ENCODE measurements at places on chromosomes 3 and 15.

DNA sequence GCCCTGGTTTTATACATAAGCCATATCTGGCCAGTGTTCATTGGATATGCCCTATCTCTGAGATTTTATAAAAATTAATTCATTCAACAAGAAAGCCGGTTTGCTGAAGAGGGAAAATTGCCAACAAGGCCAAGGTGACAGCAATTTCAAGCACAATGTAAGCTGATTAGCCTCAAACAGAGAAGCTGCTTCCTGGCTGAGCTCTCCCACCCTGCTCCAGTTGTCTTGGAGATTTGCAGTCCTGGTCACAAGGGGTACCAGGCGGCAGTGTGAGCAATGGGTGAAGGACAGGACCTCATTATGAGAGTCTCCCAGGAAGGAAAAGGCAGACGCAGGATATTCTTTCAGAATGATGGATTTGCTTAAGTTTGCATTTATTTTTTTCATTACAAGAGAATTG, 5.4 kb upstream of the THSD4 start:
- DNase-seq: no peak

- DNase-seq: no peak
Observed at GRCh38 chr3:142990721-142991120, 10.6 kb upstream of the U2SURP start.

DNA sequence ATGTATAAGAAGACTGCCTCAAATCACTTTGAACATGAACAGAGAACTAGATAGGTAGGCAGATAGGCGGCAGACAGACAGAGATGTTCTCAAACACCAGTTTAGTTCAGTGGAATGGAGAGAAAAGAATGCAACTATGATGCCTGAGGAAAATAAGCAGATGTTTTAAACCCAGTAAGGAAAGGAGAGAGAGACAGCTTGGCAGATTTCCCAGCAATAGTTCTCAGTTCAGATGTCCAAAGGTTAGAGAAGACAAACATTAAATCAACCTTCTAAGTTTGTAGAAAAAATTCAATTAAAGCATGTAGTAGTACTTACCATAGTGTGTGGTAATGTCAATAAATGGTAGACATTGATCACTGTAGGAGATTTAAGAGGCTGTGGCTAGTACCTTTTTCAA, 209.6 kb upstream of the PFN2 start:
- peak; percentile 35 for DNase-seq

DNA sequence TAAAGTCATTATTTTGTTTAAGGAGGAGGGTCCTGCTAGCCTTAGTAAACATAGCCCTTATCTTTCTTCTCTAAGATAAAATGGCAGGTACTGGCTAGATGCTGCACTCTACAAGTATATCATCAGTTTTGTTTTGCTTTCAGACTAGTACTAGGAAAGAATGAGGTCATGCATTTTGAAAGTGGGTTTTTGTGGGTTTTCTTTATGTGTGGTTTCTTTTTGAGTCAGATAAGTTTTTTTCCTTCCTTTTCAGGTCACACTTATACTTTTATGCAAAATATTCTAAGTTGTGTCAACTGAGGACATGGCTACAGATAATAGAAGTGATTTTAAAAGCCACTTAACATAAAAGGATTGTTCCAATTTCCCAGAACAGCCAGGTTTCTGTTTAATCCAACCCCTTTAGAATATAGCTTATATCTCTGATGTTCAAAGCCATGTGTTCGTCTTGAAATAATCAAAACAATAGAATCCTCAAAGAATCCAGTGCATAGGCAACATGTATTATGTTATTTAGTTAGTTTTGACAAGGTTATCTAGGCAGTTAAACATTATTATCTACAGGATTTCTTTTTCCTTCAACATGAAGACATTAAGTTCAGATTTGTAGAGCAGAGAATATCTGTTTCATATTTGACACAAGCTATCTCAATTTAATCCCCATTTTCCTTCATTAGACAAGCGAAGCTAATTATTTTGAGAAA, 406.2 kb downstream of the RBMS3 start:
- peak; percentile 40 for DNase-seq

GRCh38 chr15:71549697-71550096, 260.7 kb upstream of the NR2E3 start:
- no peak for DNase-seq

GRCh38 chr15:94203306-94203705, 28.1 kb upstream of the MCTP2 start:
- no peak for DNase-seq

- no peak for DNase-seq
Observed at GRCh38 chr15:48304398-48304797, 26.8 kb upstream of the DUT start.

DNA sequence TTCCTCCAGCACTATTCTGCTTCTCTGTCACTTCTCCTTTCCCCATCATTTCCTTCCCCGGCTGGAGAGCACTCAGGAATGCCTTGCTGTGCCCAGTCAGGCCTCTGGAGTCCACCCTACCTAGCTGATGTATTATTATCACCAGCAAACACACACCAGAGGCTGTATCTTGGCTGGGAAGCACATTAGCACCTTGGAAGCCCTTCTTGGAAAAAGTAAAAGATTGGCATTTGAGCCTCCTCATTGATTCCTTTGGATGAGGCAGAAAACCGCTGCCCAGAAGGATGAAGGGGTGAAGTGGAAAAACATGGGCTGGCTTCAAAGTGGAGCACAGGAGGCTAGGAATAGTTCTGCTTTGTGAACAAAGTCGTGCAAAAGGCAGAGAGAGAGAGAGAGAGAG, 244.3 kb downstream of the RPLP1 start:
- DNase-seq: no peak

DNA sequence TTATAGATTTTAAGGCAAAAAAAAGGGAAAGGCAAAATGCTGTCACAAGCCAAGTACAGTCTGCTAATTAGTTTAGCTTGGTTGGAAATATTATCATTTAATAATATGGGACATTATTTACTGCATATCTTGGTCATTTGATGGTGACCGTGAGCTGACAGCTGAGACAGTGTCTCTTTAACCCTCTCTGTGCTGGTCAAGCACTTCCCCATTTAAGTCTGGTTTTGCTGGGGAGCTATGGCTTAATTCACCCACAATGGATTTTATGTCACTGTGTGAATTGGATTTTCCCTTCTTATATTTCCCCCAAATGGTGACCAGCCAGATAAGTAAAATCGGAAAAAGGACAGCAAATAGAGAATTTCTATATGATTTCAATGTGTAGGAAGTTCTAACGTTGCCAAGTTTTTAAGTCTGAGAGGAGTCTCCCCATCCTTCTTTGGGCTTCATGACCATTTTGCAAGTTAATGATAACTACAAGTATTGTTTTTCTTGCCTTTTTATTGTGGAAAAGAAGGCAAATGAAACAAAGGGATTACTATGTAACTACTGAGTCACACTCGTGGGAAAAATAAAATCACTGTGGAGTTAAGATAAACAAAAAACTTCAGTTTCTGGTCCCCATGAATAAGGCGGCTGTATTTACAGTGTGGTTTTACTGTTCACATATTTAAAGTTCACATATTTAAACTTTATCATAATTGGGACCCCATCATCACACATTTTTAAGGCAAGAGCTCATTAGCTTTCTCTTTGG, 373.5 kb downstream of the NR2F2 start:
- DNase-seq: no peak

DNA sequence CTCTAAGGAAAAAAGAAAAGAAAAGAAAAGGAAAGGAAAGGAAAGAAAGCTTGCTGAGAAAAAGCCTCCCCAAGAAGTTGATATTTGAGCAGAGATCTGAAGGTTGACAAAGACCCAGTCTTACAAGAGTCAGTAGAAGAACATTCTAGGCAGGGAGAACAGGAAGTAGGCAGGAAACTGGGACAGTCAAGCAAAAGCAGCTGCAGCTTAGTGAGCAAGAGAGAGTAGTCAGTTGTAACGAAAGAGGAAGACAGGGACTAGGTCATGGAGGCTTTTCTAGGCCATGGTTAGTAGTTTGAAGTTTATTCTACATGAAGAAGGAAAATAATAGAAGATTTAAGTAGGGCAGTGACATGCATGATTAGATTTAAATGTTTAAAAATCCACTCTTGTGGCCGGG, 31.8 kb upstream of the KLHL6 start:
- DNase-seq: no peak

GRCh38 chr3:112685956-112686799, 45.2 kb upstream of the CCDC80 start:
- DNase-seq: no peak

- no peak for DNase-seq
Observed at GRCh38 chr3:115284980-115285379, 137.9 kb upstream of the ZBTB20 start.

DNA sequence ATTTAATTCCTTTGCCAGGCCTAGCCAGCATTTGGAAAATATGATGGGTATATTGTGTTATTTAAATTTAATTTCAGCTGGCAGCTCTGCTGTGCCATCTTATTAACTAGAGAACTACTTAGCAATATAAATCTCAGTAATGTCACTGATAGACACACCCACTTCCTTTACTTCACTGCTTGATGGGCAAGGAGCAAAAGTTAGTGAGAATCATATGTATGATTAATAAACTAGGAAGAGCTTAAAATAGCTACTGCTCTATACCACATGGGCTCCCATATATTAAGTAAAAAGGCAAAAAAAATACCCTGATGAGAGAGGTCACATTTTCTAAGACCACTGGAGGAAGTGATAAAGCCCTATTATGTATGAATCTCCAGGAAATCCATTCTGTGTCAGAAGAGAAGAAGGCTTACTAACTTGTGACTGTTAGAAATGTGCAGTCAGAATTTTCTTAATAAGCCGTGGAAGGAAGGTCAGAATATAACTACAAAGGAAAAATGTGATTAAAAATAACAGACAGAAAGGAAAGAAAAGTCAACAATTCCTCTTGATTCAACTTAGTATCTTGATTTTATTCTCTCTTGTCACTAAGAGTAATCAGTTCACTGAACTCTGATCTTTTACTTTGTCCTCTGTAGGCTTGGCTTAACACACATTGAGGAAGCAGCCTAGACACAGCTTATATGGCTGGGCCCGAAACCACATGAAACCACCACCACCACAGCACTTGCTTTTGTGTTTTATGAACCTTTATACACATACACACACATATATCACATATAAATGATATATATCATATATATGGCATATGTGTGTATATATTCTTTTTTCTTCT, 1233.9 kb upstream of the ALCAM start:
- peak; percentile 0 for DNase-seq

DNA sequence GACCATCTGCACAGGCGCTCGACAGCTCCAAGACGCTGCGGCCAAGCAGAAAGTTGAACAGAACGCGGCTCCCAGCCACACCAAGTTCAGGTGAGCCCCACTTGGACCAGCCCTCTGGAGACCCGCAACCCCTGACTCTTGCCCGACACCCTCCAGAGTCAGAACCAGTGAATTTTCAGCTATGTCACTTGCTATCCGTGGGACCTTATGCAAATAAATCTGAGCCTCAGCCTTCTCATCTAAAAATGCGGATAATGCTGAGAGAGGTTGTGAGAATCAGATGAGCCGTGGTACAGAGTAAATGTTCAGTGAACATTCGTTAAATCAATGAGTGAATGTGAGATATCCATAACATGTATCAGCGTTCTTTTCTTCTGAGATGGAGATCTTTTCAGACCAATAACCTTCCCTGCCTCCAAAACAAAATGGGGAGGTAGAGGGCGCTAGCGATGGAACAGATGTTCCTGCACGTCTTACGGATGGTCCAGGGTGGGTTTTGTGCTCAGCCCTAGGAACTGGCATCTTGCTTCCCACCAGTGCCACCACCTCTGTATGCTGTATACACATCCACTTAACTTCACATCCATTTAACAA, 524 bp downstream of the MRPS11 start:
- DNase-seq: peak; percentile 7

GRCh38 chr15:63582179-63582578, 15.0 kb upstream of the FBXL22 start:
- DNase-seq: no peak

GRCh38 chr15:65926899-65927298, 57.6 kb downstream of the RAB11A start:
- DNase-seq: no peak

DNA sequence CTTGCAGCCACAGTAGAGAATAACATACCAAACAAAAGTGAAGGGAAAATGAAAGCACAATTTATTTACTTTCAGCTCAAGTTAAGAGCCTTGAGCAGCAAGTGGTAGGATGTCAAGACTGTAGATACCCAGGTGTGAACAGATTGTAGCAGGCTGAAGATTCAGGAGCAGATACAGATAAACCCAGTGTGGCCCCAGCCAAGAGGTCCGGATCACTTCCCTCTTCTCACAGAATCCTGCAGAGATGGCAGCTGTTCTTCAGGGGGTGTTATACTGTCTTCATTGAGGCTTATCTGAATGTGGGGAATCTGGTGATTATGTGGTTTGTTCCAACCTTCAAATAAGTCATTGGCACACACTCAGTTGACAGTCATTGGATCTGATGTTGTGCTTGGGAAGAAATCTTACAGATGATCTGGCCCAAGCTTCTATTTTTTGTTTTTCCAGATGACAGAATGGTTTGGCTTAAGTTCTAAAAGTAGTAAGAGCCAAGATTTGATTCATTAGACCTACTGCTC, 2.2 kb downstream of the STARD9 start:
- DNase-seq: no peak

DNA sequence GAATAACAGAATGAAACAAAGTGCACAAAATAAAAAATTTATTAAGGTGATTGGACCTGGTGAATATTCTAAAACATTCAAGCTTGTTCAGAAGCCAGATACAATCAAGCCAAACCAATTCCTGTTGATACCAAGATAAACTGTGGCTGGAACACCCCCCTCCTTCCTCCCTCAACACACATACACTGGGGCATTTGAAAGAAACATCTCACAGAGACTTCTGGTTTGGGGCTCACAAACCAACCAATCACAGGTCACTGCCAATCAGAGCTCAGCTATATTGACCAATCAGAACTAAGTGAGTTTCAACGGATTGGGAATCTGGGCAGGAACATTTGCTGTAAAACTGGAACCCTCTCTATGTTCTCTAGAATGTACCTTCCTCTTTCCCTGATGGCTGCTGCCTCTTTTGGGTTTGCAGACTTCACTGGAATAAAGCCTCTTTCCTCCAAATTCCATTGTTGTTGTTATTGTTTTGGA, 340.6 kb upstream of the GOLIM4 start:
- DNase-seq: no peak

DNA sequence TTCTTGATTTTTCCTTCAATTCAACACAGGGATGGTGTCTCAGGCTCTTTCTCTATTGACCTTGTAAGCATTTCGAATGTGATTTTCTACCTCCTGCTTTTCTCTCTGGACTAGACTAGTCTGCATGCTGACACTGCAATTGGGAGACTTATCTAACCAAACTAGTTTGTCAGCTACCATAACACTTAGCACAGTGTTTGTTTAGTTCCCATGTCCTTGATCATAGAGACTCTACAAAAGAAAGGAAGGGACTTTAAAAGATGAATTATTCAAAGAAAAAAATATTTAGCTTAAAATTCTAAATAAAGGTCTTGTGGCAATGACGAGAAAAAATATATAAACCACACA, 407.0 kb downstream of the ERC2 start:
- no peak for DNase-seq

Data from lung microvascular endothelial cell (primary cell).